ENCODE measurements at places on chromosomes 1 and 21.

GRCh38 chr1:110487726-110488125, 31.2 kb downstream of the KCNA10 start:
- no peak for DNase-seq

DNA sequence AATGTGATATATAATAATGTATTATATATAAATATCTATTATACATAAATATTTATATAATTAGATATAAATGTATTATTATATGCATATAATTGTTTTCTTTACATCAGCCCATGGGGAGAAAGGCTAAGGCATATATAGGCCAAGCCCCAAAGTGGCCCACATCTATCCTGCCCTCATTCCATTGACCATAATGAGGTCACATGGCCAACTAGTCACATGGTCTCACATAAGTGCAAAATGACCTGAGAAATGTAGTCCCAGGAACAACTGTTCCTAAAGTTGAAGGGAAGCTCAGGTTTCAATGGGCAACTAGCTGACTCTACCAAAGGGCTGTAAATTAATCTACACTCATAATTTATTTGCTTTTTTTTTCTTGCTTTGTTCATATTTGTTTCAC, 14.5 kb upstream of the CCDC185 start:
- DNase-seq, result no peak

DNA sequence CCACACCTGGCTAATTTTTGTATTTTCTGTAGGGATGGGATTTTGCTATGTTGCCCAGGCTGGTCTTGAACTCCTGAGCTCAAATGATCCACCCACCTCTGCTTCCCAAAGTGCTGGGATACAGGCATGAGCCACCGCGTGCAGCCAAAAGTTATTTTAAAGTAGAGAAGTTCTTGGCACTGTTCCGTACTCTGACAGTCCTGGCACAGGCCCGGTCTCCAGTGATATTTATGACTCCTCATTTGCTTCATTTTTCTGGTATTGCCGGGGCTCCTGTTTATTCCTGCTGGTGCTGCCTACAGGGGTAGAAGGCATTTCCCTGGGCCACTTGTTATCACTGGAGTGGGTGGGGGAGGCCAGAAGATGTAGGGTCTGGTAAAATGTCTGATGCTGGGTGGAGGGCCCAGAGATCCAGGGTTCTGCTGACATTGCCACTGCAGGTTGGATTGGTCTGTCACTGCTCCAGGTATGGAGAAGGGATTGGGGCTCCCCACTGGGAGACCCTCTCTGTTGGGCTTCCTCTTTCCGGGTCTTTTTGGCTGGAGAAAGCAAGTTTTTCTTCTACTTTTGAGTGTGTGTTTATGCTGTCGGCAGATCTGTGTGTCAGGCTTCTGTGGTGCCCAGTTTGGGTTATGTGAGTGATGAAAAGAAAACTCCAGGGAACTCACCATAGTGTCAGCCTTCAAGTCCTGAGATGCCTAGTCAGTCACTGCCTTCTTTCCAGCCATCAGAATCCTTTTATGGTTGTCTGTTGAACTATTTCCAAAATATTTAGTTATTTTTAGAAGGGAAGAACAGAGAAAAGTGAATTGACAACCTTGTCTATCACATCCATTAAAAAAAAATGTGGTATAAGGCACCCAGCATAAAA, 4.5 kb downstream of the MROH7 start:
- DNase-seq, result no peak

GRCh38 chr1:30444850-30445249, 278.5 kb downstream of the MATN1 start:
- no peak for DNase-seq

DNA sequence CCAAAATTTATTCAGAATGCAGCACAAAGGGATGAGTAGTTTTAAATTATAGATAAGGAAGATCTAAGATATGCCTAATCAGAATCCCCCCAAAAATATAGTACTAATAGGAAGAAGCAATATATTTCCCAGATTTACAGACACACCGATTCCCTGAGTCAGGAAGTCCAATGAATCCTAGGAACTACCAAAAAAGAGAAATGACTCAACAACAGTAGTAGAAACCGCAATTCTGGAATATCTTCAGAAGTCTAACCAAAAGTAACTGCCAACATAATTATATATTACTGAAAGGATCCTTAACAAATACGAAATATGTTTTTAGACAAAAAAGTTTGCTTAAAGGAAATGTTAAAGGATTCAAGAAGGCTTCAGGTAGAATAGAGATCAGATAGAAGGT, 10.3 kb downstream of the AHCTF1 start:
- no peak for DNase-seq

DNA sequence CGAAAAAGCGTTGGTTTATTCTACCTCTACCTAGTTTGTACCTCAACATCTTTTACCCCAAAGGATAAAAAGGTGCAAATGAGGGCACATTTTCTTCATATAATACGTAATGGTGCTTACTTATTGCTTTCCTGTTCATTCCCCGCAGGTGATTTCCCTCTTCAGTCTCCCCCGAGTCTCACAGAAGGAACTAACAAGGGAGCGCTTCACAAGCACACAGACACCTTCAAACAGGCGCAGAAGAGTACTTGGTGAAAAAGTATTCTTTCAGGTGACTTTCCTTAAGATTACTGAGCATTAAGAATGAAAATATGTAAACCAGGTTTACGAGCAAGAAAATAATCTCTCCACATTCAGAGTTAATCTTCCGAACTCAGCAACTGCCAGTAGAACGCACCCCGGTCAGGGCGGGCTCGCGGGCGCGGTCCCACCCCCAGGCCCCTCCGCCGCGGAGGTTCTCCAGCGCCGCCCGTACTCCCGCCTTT, 511 bp upstream of the RABGAP1L start:
- DNase-seq, result no peak

DNA sequence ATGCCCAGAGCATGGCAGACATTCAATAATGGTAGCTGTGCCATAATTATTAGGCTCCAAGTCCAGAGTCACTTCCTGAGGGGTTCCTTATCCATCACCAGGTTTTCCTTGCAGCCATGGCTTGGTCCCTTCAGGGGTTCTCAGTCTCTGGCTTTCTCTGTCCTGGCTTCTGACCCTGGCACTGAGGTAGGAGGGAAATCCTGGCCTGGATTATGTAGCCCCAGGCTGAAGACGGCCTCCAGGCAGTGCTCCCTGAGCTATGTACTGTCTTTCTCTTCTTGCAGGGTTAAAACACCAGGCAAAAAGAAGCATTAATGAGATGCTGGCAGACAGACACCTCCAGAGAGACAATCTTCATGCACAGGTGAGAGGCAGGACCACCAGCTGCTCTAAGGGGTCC, 9.5 kb upstream of the PADI3 start:
- DNase-seq, result no peak

GRCh38 chr1:24619376-24619775, 23.7 kb upstream of the SRRM1 start:
- DNase-seq, result no peak

GRCh38 chr21:25176637-25177412, 430.5 kb downstream of the MRPL39 start:
- no peak for DNase-seq

DNA sequence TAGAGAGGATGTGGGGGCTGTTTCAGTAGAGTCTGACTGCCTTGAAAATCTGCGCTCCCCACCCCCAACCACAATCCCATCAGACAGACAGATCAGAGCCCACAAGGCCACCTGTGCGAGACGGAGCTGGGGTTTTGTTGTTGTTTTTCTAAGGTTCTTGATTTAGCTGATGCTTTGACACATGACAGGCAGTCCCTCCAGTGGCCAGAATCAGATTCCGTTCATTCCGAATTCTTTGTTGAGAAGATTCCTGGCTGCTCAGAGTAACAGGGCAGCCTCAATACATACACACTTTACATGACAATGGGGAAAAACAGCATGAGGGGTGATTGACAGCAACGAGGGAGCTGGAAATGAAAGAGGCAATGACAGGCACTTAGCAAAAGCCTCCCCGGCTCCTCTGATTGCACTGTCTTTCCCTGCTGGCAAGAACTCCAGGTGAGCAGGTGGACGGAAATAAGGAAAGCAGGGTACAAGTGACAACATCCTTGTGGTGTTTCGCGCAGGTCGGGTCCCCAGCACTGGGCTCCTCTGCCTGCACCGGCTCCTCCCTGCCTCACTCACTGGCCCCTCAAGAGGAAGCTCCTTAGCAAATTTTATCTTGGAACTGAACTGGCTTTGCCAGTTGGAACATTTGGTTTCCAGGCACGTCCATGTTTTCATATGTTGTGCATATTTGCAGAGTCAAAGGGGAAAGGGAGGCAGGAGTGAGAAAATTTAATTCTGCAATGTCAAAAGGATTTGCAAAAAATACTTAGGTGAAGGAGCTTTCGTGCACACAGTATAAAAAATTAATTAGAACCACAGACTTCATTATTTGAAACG, 148.7 kb downstream of the PGBD5 start:
- no peak for DNase-seq

GRCh38 chr21:16194788-16195537, 465.2 kb downstream of the USP25 start:
- no peak for DNase-seq

DNA sequence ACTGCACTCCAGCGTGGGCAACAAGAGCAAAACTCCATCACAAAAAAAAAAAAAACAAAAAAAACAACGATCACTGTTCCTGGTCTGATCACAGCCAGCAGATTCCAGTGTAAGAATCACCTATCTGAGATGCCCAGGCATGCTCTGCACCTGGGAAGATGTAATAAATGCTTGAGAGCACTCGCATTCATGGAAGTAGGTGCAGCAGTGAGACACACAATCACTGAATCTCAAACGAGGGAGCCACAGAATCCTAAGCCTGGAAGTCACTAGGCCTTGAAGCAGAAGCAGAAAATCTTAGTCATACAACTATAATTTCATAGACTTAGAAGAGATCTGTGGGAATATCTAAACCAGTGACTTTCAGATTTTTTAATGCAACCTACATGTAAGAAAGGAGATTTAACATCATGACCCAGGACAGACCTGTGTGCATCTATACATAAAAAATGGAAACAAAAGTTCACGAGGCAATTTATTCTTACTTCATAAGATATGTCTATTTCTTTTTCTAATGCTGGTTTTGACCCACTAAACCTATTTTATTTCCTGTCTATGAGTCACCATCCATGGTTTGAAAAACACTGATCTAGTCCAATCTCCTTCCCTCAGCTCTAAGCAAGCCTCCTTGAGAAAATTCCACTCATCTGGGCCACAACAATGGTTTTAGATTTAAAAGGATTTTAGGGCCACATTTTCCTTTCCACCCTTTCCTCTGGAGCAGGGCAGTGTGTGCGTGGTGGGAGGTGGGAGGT, 30.4 kb downstream of the RIMS3 start:
- DNase-seq, result no peak

GRCh38 chr21:34704119-34704518, 35.3 kb downstream of the CLIC6 start:
- no peak for DNase-seq

DNA sequence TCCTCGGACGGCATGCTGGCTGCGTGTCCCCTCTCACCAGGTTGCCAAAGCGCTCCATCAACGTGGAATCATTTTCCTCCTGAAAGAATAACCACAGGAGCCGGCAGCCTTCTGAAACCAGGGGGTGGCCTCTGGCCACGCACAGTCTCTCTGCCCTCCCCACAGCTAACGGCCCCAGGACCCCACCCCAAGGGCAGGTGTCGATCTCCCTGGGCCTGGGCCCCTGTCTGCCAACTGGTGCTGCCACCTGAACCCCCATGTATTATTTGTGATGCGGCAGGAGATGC, 46.1 kb downstream of the KCNAB2 start:
- no peak for DNase-seq

GRCh38 chr1:80818211-80818610, 982.5 kb upstream of the ADGRL2 start:
- DNase-seq, result no peak

- no peak for DNase-seq
Observed at GRCh38 chr1:48002142-48002541, 5.0 kb upstream of the TRABD2B start.

- no peak for DNase-seq
Observed at GRCh38 chr1:3051270-3052268, 17.4 kb upstream of the PRDM16 start.

DNA sequence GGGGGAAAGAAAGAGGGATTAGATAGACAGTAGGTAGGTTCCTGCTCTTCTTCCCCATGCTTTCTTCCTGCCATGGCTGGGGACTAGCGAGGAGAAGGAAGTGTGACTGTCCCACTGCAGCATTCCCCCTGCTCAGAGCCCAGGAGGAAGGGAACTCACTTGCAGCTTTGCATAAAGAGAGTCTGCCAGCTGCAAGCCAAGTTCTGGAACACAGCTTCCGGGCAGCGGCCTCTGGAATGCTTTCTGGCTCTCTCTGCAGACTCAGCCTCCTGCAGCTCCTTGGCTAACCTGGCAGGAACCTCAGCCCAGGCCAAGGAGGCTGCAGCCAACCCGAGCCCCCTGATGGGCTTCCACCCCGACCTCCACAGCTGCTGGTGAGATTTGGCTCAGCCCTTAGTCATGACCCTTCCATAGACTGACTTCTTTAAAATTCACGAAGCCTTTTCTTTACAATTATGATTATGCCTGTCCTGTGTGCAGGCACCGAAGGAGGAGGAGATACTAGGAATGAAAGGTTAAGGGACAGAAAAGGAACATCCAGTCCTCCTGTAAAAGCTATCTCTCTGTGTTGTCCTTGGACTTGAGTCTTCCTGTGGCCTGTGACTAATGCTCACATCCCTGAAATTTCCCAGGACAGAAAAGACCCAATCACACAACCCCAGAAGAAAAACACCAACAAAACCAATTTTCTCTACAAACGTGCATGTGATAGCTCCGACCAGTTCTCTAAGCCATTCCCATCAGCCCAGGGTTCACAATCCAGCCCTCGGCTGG, 108.2 kb upstream of the OLIG2 start:
- no peak for DNase-seq

DNA sequence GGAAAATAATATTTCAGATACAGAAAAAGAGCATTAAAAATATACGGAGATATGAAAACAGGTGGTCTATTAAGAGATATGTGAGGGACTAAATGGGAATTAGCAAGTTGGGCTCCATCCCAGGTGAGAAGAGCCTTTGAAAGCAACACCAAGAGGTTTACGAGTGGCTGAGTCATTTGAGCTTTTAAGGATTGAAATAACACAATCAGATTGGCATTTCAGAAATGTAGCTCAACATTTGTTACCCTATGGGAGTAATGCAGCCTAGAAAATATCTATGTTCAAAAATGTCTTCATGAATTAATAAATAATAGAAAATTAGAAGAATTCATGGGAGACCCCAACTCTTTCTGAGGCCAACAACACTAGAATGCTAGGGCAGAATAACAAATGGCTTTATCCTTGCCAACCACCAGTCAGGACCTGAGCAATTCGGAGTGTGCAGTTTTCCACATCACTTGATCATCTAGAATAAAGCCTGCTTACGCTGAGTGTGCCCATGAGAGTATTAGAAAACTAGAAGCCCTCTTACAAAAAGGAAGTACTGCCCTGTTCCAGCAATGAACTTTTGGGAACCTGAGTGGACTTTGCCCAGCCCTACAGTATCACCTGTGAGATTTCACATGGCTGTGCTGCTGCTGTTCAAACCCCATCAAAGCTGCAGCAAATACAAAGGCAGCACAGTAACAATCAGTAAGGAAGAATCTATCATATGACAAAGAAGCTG, 538.0 kb upstream of the CAMK1G start:
- DNase-seq, result no peak

All from stimulated activated CD4-positive, alpha-beta T cell treated with anti-CD3 and anti-CD28 coated beads, Interleukin-15, amount 100 ng/mL, for 1 hour (primary cell).